ENCODE measurements at places on chromosomes 7 and 10. TPM values are rescaled to one million over a fixed set of nuclear protein-coding genes. Genes with fewer than 3 reads are reported as not detected.

The GRID2IP gene
- total RNA-seq: not detected

The IFIT3 gene
- total RNA-seq: 23.6 TPM

The AMZ1 gene
- 0.33 TPM for total RNA-seq

The MSMB gene
- not detected for total RNA-seq

The DNAJC2 gene
- total RNA-seq: 13.6 TPM

The CDC123 gene
- total RNA-seq: 138 TPM

GRCh38 chr7:98984126-98984525 is 105.8 kb downstream of the TRRAP start:
- H3K4me1 ChIP-seq: no peaks in the 10 kb centered on the region
- H3K27ac ChIP-seq: no peak overlapping the region
- H3K36me3 ChIP-seq: peaks cover 23% of the 10 kb centered on the region
- no peak overlapping the region for H3K4me3 ChIP-seq
- no peaks in the 10 kb centered on the region for H3K27me3 ChIP-seq

GRCh38 chr7:47721670-47722069 is 139.8 kb upstream of the TNS3 start:
- no peaks in the 10 kb centered on the region for H3K27me3 ChIP-seq
- H3K4me1 ChIP-seq: peaks cover 12% of the 10 kb centered on the region
- no peaks in the 10 kb centered on the region for H3K36me3 ChIP-seq

- peak; percentile 42 for DNase-seq
- H3K27ac ChIP-seq: peak overlapping the region; percentile 100
- H3K36me3 ChIP-seq: no peaks in the 10 kb centered on the region
- peak overlapping the region; percentile 74 for H3K4me3 ChIP-seq
These were observed 836 bp downstream of the KMT2E start for GRCh38 chr7:105014693-105015389.

- H3K36me3 ChIP-seq: no peaks in the 10 kb centered on the region
- no peak for DNase-seq
- no peak overlapping the region for H3K4me3 ChIP-seq
- H3K4me1 ChIP-seq: peaks cover 7% of the 10 kb centered on the region
These were observed 79.9 kb downstream of the HYCC1 start for GRCh38 chr7:22934023-22934422.

- no peak for DNase-seq
- H3K36me3 ChIP-seq: no peaks in the 10 kb centered on the region
- no peaks in the 10 kb centered on the region for H3K27me3 ChIP-seq
These were observed 653.7 kb upstream of the ZWINT start for GRCh38 chr10:57014758-57015157.

- peak overlapping the region; percentile 90 for H3K4me3 ChIP-seq
- H3K27ac ChIP-seq: peak overlapping the region; percentile 73
- DNase-seq: peak; percentile 30
- no peaks in the 10 kb centered on the region for H3K27me3 ChIP-seq
- H3K36me3 ChIP-seq: no peaks in the 10 kb centered on the region
- H3K4me1 ChIP-seq: peaks cover 8% of the 10 kb centered on the region
These were observed 1.3 kb downstream of the CTTNBP2 start for GRCh38 chr7:117871778-117872538.

DNA sequence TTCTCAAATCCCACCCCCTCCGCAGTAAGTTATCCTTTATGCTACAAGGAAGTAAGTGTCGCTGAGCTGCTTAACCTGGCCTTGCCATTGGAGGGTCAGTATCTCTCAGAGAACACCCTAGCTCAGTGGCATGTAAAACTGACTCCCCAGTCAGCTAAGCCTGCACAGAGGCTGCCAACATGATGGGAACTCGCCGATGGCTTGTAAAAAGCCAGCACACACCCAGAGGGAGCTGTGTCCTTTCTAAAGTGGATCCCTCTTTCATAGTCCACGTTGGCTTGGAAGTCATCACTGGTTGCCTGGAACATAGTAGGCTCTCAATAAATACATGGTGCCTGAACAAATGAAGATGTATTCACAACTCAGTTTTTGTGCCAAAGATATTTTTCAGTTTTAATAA is 249.1 kb upstream of the YAE1 start:
- H3K27ac ChIP-seq: no peak overlapping the region
- no peaks in the 10 kb centered on the region for H3K36me3 ChIP-seq
- no peaks in the 10 kb centered on the region for H3K4me1 ChIP-seq
- H3K4me3 ChIP-seq: no peak overlapping the region

- H3K36me3 ChIP-seq: no peaks in the 10 kb centered on the region
- DNase-seq: no peak
- H3K4me3 ChIP-seq: no peak overlapping the region
- H3K27ac ChIP-seq: no peak overlapping the region
These were observed 486.5 kb downstream of the CALN1 start for GRCh38 chr7:71925663-71926062.

DNA sequence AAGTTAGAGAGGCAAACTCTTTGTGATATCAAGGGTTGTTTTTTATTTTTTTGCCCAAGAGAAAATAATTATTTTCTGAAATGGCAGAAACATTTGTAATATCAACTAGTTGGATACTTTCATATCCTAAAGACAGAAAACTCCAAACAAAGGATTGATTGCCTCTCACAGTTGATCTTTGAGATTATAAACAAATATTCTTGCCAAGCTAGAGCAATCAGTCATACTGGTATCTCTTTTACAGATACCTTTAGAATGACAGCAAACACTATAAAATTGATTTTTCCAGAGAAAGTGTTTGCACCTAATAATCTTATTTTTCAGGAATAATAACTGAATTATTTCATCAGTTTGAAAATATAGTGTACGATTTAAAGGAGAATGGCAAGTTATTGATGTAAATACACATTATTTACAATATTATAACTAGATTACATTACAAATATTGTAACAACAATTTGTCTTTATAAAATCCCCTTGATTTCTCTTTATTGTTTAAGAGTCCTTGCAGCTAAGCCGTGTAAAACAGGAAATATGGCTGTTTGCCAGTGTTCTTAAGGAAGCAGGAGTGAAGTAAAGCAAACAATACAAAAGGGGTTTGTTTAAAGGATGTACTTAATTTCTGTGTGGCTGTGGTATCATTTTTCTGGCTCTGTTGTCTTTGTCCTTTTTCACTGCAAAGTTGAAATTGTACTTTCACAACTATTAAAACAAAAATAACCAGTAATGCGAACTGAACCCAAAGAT is 58.4 kb downstream of the MAPK8 start:
- H3K36me3 ChIP-seq: no peaks in the 10 kb centered on the region
- no peaks in the 10 kb centered on the region for H3K27me3 ChIP-seq
- H3K4me1 ChIP-seq: peaks cover 15% of the 10 kb centered on the region
- no peak overlapping the region for H3K4me3 ChIP-seq
- H3K27ac ChIP-seq: peak overlapping the region; percentile 8
- DNase-seq: peak; percentile 70

Data from fibroblast of lung (primary cell).